HS-27A (cell line): ENCODE measurements at places on chromosomes 3 and 15.

GRCh38 chr15:65363306-65363705 lies 14.5 kb downstream of the IGDCC3 start:
- DNase-seq = no peak

- no peak for DNase-seq
These were observed 46.6 kb downstream of the ZBTB38 start for GRCh38 chr3:141414800-141415462.

DNA sequence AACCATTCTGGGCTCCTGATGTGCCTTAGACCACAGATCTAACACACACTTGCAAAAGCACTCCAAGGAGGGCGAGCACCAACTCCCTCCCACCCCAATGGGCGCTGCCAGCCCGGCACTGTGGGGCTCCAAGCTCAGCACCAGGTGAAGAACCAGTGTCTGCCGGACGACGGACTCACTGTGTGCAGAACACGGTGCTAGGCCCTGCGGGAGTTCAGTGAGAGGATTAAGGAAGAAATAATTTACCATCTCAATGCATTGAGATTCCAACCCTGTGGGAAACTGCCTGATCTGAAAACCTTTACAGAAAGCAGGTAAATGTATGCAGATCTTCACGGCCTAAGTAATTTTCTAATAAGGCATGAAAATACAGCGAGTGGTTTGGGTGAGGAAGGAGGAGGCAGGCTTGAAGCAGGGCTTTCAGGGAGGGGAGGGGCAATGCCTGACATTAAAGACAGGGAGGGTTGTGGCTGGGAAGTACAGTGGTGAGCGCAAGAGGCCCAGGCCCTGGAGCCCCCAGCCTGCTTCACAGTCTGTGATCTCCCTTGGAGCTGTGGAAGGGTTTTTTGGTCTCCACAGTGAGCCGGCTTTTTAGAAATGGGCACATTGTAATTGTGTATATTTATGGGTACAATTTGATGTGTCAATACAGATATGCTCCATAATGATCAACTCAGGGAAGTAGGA lies 35.6 kb upstream of the CHRNB4 start:
- no peak for DNase-seq

DNA sequence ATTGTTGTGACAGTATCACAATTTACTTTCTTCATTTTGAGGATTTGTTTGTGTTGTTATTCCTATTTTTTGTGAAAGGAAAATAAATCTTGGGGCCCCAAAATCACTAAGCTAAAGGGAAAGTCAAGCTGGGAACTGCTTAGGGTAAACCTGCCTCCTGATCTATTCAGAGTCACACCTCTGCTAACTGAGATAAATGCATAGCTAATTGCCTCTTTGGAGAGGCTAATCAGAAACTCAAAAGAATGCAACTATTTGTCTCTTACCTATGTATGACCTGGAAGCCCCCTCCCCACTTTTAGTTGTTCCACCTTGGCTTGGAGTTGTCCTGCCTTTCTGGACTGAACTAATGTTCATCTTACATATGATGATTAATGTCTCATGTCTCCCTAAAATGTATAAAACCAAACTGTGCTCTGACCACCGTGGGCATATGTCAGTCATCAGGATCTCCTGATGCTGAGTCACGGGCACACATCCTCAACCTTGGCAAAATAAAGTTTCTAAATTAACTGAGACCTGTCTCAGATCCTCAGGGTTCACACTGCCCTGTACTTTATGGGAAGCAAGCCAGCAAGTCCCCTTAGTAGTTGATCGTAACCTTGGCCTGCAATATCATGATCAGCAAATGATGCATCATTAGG lies 523.2 kb upstream of the GOLIM4 start:
- no peak for DNase-seq

- DNase-seq = no peak
These were observed 239.7 kb downstream of the RPLP1 start for GRCh38 chr15:69692342-69692741.

GRCh38 chr15:29529043-29529442 lies 259.4 kb upstream of the NSMCE3 start:
- no peak for DNase-seq

- no peak for DNase-seq
These were observed 87.5 kb downstream of the RORA start for GRCh38 chr15:61141497-61142125.

GRCh38 chr3:194476784-194477183 lies 10.0 kb downstream of the ATP13A3 start:
- no peak for DNase-seq

- DNase-seq = no peak
These were observed 116.9 kb upstream of the SOX14 start for GRCh38 chr3:137647179-137647578.

DNA sequence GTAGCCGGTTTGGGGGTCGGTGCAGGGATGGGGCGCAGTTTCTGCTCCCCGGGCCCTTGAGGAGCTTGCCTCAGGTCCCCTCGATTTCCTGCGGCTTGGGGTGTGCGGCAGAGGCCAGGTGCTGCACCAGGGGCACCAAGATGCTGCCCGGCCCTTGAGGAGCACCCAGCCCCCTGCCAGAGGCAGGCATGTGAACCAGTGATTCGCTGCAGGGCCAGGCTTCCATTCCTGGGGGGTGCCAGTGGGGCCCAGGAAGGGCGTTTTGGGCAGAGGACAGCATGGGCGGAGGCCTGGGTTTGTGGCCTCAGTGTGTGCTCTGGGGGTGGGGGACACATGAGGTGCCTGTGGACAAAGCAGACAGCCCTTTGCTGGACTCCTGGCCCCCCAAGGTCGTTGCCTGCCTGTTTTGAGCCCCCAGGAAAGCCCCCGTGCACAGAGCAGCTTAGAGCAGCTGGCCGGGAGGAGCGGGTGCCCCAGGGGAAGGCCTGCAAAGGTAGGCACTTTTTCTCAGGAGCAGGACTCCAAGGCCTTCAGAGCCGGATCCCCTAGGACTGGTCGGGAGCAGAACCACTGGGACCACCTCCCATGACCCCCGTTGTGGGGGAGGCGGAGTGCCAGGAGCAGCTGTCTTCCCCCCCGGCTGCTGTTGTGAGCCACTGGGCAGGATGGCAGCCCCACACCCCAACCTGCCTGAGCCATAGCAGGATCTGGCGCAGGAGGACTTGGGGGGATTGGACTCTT lies 1.6 kb downstream of the PLXNA1 start:
- DNase-seq = no peak

DNA sequence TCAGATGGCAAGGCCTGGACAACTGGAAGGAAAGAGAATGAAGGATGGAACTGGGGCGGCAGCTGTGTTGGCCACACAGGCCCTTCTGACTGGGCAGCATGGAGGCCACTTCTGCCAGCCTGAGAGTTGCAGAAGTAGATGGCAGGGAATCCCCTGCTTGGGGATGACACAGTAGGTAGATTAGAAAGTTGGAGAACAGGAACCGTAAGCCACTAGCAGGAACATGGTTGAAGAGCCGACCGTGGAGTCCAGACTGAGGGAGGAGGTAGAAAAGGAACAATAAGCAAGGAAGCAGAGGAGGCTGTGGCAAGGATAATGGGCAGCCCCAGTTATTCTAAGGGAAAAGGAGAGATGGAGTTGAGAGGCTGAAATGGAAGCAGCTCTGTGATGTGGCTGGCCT lies 26.4 kb upstream of the ZNF774 start:
- no peak for DNase-seq

- DNase-seq = no peak
These were observed 114.4 kb downstream of the TPRG1 start for GRCh38 chr3:189286188-189286587.
